H9 (cell line): ENCODE measurements at places on chromosomes 5 and 9.

- no peak overlapping the region for H3K4me3 ChIP-seq
- no peaks in the 10 kb centered on the region; the same call in 1 of the 2 replicates for H3K4me1 ChIP-seq
- H3K27me3 ChIP-seq, result no peaks in the 10 kb centered on the region
- DNase-seq, result no peak
- no peaks in the 10 kb centered on the region for H3K36me3 ChIP-seq
- no peak overlapping the region for H3K27ac ChIP-seq
Measured at GRCh38 chr5:17316970-17317459, 99.6 kb downstream of the BASP1 start.

- no peak for DNase-seq
- H3K27ac ChIP-seq, result no peak overlapping the region
Measured at GRCh38 chr9:10041726-10042229, 571.0 kb downstream of the PTPRD start.

GRCh38 chr9:5790923-5791322 is 42.0 kb downstream of the ERMP1 start:
- H3K4me1 ChIP-seq, result no peaks in the 10 kb centered on the region
- peaks cover 13% of the 10 kb centered on the region for H3K36me3 ChIP-seq

- H3K4me1 ChIP-seq, result peaks cover 6% of the 10 kb centered on the region; the same call in 1 of the 2 replicates
- no peaks in the 10 kb centered on the region for H3K36me3 ChIP-seq
- no peaks in the 10 kb centered on the region for H3K27me3 ChIP-seq
- no peak overlapping the region; the same call in 2 of the 3 replicates for H3K4me3 ChIP-seq
Measured at GRCh38 chr5:89844548-89844947, 565.0 kb downstream of the CETN3 start.

DNA sequence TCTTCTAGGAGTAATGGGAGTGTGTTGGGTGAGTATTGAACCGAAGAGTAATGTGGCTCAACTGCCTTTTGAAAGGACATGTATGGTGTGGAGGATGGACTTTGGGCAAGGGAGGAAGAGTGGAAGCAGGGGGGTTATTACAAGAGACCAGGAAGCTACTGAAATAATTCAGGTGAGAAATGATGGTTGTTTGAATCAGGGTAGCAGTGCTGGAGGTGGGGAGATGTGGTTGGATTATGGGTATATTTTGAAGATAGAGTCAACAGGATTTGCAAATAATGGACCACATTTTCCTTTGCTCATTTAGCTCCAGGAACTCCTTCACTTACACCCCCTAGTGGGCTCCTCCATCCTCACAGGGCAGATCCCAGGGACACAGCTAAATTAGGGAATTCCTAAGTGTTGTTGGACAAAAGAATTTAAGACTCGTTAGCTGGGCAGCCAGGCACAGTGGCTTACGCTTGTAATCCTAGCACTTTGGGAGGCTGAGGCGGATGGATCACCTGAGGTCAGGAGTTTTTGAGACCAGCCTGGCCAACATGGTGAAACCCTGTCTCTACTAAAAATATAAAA is 1.2 kb upstream of the SLC4A9 start:
- H3K4me1 ChIP-seq, result no peaks in the 10 kb centered on the region; the same call in 1 of the 2 replicates
- peak; percentile 72 for DNase-seq
- no peaks in the 10 kb centered on the region for H3K36me3 ChIP-seq
- no peak overlapping the region for H3K27ac ChIP-seq

DNA sequence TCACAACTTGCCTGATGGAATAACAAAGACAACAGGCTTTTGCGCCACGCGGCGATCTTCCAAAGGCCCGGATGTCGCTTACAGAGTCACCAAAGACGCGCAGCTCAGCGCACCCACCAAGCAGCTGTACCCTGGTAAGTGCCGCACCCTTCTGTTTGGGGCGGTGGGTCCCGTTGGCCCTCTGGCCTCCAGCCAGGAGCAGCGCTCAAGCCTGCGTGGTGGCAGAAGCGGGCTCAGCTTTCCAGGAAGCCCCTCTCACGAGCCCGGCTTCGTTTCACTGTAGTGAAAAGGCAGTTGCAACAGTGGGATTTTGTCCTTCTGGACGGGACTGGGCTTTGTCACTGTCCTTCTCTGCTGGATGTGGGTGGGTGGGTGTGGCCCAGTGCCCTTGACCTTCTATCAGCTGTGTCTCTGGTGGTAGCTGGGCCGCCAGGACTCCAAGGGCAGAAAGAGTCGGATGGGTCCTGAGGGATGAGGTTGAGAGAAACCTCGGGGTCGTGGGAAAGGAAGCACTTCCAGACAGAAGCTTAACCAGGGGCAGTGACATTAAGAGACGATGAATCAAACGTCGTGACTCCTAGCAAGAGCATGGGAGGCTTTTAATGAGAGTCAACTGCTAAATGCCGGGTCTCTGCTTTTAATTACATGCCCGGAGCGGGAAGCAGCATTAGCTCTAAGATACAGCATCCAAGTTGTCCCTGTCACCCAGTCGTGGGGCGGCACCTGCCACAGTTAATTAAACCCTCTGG is 49.5 kb downstream of the COL5A1 start:
- H3K36me3 ChIP-seq, result peaks cover 2% of the 10 kb centered on the region; the same call in 1 of the 3 replicates
- no peak overlapping the region for H3K4me3 ChIP-seq
- H3K27me3 ChIP-seq, result no peaks in the 10 kb centered on the region
- DNase-seq, result no peak

DNA sequence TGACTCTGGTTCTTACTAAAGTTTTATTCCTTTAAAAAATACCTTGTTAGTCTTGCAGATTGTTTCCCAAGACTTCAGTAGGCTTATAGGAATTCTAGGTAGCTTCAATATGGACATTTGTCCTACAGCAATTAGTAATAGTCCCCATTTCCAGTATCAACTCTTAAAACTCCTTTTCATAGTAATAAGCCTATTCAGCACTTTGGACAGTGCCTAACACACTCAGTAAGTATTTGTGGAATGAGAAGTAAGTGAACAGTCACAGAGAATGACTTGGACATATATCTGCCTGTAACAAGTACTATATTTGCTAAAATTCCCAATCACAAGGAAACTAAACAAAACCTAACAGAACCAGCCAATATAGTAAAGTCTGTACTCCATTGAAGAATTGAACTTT is 1291.8 kb upstream of the DMAC1 start:
- no peaks in the 10 kb centered on the region for H3K4me1 ChIP-seq
- no peak overlapping the region for H3K27ac ChIP-seq
- no peak overlapping the region for H3K4me3 ChIP-seq
- no peaks in the 10 kb centered on the region for H3K36me3 ChIP-seq

GRCh38 chr5:160938532-160938931 is 86.5 kb upstream of the ATP10B start:
- H3K4me1 ChIP-seq, result no peaks in the 10 kb centered on the region
- no peak overlapping the region for H3K27ac ChIP-seq
- no peaks in the 10 kb centered on the region for H3K27me3 ChIP-seq
- DNase-seq, result no peak
- H3K4me3 ChIP-seq, result no peak overlapping the region

- no peak overlapping the region for H3K4me3 ChIP-seq
- H3K36me3 ChIP-seq, result peaks cover 13% of the 10 kb centered on the region
- no peaks in the 10 kb centered on the region for H3K4me1 ChIP-seq
- DNase-seq, result no peak
- H3K27me3 ChIP-seq, result no peaks in the 10 kb centered on the region
Measured at GRCh38 chr9:80866576-80867227, 822.6 kb downstream of the TLE1 start.

GRCh38 chr9:87080512-87081264 is 133.4 kb upstream of the GAS1 start:
- DNase-seq, result no peak
- no peaks in the 10 kb centered on the region for H3K4me1 ChIP-seq
- H3K27ac ChIP-seq, result no peak overlapping the region
- H3K27me3 ChIP-seq, result no peaks in the 10 kb centered on the region
- H3K36me3 ChIP-seq, result peaks cover 2% of the 10 kb centered on the region; the same call in 2 of the 3 replicates

DNA sequence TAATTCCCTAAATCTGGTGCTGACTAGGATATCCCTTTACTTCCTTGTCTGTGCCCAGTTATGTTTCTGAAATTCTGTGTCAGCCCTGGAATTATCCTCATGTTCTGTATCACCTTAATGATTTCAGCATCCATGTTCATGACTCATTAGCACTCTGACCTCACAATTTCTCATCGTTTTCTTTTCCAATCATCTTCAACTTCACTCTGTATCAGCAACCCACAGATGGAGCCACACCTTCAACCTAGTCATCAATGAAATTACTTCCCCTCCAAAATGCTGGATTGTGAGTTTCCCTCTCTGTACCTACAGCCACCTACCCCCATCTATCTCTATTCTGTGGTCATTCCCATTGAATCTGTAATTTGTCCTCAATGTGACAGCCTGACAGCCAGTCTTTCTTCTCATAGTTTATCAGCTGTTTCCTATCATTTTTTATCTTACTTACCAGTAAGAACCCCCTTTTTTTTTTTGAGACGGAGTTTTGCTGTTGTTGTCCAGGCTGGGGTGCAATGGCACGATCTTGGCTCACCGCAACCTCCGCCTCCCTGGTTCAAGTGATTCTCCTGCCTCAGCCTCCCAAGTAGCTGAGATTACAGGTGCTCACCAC is 3.1 kb upstream of the IL6ST start:
- H3K27me3 ChIP-seq, result no peaks in the 10 kb centered on the region
- DNase-seq, result no peak
- H3K4me3 ChIP-seq, result no peak overlapping the region
- no peaks in the 10 kb centered on the region; the same call in 1 of the 2 replicates for H3K36me3 ChIP-seq
- H3K4me1 ChIP-seq, result no peaks in the 10 kb centered on the region; the same call in 1 of the 2 replicates

DNA sequence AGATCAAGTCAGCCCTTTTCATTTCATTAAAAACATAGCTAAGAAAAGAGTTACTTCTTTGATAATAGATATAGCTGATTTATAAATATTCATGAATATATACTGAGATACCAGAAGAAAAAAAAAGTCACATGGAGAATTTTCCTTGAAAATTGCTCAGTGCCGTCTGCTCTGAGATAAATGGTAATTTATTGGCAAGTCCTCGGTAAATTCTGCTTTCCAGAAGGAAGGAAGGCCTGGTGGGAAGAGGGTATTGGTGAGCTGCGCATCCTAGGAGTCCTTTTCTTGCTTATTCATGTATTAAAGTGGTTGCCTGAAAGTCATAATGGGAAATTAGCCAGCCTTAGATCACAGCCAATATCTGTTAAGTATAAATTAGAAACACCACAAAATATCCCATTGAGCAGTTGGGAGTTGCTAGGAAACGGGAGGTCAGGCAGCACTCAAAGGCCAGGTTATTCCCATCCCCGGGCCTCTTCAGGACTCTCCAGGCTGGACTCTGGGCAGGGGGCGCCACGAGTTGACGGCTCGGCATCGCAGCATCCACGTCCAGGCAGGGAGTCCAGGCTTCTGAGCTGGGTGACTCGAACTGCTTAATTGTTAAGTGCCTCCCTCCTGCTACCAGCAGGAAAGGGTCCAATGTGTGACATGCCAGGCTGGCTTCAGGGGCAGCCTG is 116.7 kb upstream of the RETREG1 start:
- peak; percentile 56 for DNase-seq
- peaks cover 19% of the 10 kb centered on the region for H3K4me1 ChIP-seq
- no peaks in the 10 kb centered on the region for H3K27me3 ChIP-seq
- H3K36me3 ChIP-seq, result peaks cover 42% of the 10 kb centered on the region

GRCh38 chr9:76107482-76107881 is 217.0 kb downstream of the PCSK5 start:
- H3K4me3 ChIP-seq, result no peak overlapping the region
- H3K4me1 ChIP-seq, result no peaks in the 10 kb centered on the region
- H3K36me3 ChIP-seq, result no peaks in the 10 kb centered on the region
- no peak for DNase-seq
- H3K27me3 ChIP-seq, result no peaks in the 10 kb centered on the region

- DNase-seq, result no peak
- H3K4me1 ChIP-seq, result no peaks in the 10 kb centered on the region
- H3K4me3 ChIP-seq, result peak overlapping the region; percentile 89
- peaks cover 27% of the 10 kb centered on the region for H3K36me3 ChIP-seq
- H3K27ac ChIP-seq, result no peak overlapping the region
- no peaks in the 10 kb centered on the region for H3K27me3 ChIP-seq
Measured at GRCh38 chr5:139562847-139563246, 1.7 kb downstream of the UBE2D2 start.

- DNase-seq, result no peak
- no peaks in the 10 kb centered on the region for H3K27me3 ChIP-seq
- H3K27ac ChIP-seq, result no peak overlapping the region
Measured at GRCh38 chr5:75509546-75509945, 1.9 kb downstream of the CERT1 start.

GRCh38 chr5:149434162-149435014 is 55.3 kb upstream of the IL17B start:
- H3K4me1 ChIP-seq, result peaks cover 5% of the 10 kb centered on the region; the same call in 1 of the 2 replicates
- H3K27me3 ChIP-seq, result no peaks in the 10 kb centered on the region
- peak; percentile 81 for DNase-seq
- peak overlapping the region; percentile 44; the same call in 1 of the 3 replicates for H3K4me3 ChIP-seq
- H3K27ac ChIP-seq, result no peak overlapping the region
